AG10803 (cell line): ENCODE measurements at places on chromosomes 6 and 20.
A peak's percentile ranks its signal among the peaks of the same experiment; 100 is the strongest.

DNA sequence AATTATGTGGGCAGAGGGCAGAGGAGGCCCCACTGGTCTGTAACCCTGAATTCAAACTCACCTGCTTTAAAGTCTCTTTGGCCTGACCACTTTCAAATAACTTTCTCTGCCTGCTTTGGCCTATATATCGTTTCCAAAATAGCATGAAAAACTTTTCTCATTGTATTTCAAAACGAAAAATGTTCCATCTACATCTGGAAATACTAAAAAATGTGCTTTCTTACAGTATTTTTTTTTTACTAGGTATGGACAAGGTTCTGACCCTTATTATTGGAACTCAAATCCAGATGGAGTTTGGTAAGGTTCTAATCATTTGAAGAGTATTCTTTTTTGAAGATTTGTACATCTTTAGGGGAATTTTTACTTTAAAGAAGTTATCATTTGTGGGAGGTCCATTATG lies 241.9 kb downstream of the PAX1 start:
- DNase-seq: no peak

- no peak for DNase-seq
Observed at GRCh38 chr20:45972500-45973183, 639 bp upstream of the ZNF335 start.

DNA sequence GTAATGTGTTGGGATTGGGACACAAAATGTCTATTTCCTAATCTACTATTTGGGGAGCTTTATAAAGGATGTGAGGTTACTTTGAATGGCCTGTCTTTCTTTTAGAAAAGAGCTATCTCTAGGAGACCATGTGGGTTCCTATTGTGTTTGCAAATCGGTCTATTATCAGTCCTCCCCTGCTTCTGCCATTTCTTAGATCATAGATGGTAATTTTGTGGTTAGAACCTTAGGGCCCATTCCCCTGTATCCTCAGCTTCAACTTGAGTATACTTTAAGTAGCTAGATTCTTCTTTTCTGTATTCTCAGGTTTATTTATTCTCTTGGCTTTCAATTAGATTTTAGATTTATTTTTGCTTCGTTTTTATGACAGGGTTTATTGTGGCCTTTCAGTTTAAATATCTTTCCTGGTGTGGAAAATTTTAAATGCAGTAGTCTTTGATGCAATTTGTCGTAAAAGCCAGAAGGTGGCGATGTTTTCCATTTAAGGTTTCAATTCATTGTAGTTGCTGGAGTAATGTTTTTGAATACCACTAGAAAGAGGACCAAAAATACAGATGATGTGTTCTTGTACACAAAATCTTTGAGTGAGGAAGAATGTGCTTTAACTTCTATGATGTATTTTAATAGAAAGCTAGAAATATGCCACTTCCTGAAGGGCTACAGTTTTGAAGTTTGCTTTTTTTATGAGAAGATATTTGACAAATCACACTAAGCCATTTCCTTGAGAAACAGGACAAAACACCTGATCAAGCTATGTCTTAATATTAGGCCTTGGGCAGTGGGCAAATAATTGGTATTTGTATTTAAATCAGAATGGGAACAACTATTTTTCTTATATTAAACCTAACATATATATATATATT lies 20.3 kb downstream of the TBPL1 start:
- peak; percentile 55 for DNase-seq

DNA sequence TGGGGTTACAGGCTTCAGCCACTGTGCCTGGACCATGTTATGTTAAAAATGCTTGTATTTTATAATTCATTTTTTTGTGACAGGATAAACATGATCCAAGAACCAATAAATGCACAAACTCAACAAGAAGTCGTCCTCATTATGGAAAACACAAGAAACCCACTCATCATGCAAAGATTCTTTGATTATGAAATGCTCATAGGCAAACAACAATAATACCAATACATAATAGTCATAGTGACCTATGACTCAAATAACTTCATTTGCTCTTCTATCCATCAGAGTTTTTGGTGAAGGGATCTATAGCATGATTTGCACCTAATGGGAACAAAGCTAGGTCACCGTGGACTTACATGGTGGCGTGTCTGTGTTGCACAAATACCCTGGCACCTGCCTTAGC lies 217.1 kb upstream of the THEMIS start:
- DNase-seq: peak; percentile 12

GRCh38 chr20:3559637-3560036 lies 88.8 kb downstream of the ATRN start:
- DNase-seq: no peak

GRCh38 chr6:14754751-14755513 lies 490.9 kb upstream of the JARID2 start:
- DNase-seq: no peak

DNA sequence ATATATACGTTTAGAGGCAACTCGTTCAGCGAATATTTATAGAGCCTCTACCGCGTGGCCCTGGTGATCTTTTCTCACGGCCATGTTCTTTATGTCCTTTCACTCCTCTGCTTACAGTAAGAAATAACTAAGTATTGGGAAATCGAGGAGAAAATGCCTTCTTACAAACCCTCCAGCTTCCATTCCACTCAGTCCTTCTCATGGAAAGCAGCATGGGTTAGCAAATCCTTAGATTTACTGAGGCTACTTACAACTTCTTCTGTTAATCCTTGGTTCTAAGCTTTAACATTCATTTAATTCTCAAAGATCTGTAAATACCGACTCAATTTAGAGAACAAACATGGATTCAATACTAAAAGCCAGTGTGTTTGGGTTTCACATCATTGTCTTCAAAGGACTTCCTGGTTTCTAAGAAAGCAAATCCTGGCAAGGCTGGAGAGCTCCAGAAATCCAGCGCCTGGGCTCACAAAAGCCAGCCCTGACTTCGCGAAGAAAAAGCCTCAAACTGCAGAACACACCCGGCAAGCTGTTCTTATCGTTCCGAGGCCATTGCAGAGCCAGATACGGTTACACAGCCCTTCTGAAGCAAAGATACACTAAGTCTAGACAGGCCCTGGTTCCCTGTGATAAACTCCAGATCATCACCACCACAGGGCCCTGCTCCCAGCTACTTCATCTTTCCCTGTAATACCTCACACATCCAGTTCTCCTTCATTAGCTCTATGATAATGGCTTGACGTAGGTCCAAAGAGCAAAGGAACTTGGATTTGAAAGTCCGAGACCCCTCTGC lies 19.2 kb downstream of the AGPAT4 start:
- DNase-seq: peak; percentile 47

DNA sequence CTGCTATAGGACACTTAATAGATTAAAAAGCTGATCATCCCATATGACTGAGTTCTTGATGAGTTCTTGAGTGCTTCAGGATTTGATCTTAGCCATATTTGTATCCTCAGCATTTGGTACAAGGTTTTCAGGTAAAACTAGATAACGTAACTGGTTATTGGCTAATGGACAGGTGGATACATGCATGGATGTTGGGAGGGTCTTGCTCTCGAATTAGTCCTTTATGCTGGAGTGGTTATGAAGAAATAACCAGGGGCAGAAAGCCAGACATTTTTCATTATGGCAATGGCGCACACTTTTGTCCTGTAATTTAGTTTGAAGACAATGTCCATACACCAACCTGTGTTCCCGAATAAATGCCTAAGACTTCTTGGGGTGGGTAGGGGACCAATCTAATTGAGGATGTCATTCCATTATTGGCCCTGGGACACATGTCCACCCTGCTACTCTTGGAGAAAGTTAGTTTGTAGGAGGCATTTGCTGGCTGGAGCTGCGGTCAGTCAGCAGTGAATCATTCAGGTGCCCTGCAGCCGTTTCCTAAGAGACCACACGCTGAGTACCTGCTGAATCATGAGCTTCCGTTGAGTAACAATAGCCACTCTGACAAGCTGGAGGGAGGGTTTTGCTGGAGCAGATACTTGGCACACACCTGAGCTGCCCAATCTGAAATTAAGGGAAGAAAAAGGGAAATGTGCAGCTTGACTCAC lies 194.4 kb downstream of the FOXA2 start:
- peak; percentile 19 for DNase-seq

GRCh38 chr6:91708534-91708933 lies 1121.7 kb upstream of the MAP3K7 start:
- DNase-seq: no peak

- no peak for DNase-seq
Observed at GRCh38 chr6:128513878-128514277, 6.5 kb downstream of the PTPRK start.

GRCh38 chr6:129707882-129708495 lies 2.0 kb downstream of the ARHGAP18 start:
- no peak for DNase-seq

- peak; percentile 29 for DNase-seq
Observed at GRCh38 chr6:159852877-159853276, 37.9 kb upstream of the MAS1 start.

- no peak for DNase-seq
Observed at GRCh38 chr20:49398401-49399144, 83.9 kb downstream of the KCNB1 start.

GRCh38 chr6:158853072-158853879 lies 34.1 kb upstream of the EZR start:
- DNase-seq: peak; percentile 89

DNA sequence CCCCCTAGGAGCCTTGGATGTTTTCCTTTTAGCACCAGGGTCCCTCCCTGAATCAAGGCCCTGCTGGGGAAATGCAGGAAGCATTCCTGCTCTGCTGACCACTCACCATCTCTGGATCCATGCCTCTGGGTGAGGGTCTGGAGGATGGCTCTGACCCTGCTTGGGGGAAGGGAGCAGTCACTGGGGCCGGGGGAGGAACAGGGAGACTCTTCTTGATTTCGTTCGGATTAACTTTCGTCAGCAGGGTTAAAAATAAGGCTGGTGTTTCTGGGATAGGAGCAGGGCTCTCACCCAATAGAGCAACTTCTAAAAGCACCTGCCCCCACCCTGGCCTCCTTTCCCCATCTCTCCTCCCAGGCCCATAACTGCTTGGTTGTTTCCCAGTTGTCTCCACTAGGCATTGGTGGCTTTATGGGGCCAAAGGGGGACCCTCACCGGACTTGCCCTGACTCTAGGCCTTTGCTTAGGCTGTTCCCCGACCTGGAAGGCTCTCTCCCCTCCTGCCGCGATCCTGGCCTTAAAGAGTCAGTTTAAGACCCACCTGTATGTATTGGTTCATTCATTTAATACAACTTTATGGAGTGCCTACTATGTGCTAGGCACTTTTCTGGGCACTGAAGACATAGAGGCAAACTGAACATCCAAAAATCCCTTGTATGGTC lies 63.0 kb downstream of the JPH2 start:
- DNase-seq: no peak

- DNase-seq: no peak
Observed at GRCh38 chr6:149237464-149237863, 80.0 kb upstream of the TAB2 start.

DNA sequence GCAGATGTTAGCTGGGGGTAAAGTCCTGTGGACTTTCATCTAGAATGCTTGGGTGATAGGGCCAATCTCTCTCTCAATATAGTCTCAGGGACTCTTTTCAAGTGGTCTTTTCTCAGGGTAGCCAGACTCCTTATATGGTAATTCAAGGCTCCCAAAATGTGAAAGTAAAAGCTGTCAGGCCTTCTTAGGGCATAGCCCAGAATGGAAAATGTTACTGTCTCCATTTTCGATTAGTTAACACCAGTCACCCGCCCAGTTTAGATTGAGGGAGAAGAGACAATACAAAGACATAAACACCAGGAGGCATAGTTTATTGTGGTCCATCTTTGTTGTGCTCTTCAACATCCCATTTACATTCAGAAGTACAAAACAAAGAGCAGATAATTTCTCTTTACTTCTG lies 295.8 kb downstream of the EPHA7 start:
- DNase-seq: no peak

GRCh38 chr6:156774863-156775405 lies 2.2 kb upstream of the ARID1B start:
- DNase-seq: no peak

DNA sequence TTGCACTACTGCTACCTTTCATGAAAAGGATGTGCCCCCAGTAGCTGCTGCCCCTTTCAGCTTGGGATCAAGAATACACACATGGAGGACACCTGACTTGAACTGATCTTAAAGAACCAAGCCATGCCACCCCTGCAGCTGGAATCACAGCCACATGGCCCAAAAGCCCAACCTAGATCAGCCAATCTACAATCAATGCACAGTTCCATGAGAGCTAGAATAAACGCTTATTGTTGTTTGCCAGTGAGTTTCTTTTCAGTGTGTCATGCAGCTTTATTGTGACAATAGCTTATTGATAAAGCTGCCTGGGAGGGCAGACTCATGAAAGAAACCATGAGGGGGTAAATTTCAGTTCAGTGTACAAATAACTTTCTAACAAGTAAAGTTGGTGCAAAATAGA lies 397.7 kb downstream of the PTPRT start:
- no peak for DNase-seq

DNA sequence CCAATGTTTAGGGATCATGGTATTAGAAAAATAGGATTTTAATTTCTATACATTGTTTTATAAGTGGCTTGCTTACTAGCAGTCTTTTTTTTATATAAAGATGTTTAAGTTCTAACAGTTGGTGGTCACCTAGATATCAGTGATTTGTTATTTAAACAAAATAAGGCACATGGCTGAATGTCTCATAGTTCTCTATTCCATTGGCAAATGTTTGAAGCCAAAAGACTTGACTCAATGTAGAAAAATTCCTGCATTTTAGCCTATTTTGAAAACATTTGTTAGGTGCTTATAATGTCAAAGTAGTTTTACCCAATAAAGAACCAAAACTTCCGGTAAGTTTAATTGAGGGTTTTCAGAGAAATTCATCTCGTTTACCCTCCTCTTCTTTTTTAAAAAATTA lies 26.8 kb downstream of the MAPK14 start:
- DNase-seq: no peak

DNA sequence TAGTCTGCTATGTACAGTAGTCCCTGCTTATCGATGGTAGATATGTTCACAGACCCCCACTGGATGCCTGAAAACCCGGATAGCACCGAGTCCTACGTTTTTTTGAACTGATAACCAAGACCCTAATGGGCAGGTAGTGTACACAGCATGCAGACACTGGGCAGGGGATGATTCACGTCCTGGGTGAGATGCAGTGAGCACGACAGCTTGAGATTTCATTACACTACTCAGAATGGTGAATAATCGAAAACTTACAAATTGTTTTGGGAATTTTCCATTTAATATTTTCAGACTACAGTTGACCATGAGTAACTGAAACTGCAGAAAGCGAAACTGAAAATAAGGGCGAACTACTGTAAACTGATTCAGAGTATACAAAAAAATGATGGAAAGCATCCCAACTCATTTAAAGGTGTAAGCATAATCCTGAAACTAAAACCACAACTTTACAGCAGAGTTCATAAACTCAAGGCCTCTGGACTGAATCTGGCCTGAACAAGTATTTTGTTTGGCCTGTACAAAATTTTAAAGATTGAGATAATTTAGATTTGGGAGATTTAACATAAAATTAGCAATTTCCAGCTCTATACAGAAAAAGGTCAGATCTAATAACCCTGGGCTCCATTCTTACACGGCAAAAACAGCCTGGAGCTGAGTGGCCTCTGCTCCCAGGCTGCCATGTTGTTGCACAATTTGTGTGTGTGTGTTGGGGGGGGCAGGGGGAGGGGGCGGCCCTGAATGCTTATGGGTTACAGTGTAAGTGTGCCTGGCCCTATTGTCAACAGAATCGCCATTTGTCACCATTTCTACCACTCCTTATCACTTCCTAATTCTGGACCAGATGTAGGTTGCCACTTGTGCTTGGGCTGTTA lies 34.9 kb downstream of the RNF24 start:
- peak; percentile 58 for DNase-seq
